AG09309 (cell line): ENCODE measurements at places on chromosomes 1 and 21.
A peak's percentile ranks its signal among the peaks of the same experiment; 100 is the strongest.

DNA sequence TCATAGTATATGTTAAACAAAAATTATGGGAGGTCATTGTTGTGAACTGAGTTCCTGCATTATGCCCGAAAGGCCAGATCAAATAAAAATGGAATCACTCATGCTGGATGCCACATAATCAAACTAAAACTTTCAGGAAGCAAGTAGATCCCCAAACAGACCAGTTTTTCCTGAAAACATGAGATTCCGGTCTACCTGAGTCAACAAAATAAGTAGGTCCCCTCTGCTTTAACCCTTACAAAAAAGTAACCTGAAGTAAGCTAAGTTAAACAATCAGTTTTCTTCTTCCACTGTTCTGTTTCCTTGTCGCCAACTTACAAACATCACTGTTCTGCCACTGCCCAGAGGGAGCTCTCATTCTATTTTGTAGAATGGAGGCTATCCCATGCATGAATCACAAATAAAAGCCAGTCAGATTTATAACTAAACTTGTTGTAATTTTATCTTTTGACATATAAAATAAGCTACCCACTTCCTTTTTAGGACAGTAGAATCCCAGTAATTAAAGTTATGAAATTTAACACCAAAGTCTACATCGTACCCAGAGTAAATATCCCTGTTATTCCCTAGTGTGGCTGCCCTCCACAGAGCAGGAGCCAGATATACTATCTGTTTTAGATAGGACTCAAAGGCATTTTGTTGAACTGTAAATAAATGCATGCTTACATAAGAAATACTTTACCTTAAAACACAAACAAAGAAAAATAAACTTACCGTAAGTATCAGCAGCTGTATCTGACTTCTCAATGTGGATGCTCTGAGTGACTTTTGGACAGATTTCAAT lies 149.4 kb downstream of the TIAM1 start:
- no peak for DNase-seq

DNA sequence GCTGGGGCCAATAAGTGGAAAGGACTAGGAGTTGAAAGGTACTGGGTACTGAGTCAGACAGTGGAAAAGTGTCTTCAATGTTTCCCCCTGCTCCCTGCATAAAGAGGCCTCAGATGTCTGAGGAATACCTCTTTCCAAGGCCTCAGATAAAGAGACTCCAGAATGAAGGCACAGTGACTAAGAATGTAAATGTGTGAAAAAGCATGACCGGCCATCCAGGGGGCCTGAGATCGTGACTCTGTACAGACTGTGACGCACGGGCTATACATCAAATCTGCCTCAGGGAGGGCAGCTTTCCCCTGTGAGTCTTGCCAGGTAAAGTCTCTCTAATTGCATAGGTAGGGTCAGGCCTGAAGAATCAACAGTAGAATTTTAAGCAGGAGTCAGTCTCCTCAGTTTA lies 1690.5 kb downstream of the KCNT2 start:
- DNase-seq, result no peak

GRCh38 chr1:201020721-201021629 lies 2.5 kb downstream of the KIF21B start:
- no peak for DNase-seq

GRCh38 chr1:171645553-171646248 lies 6.8 kb downstream of the MYOC start:
- DNase-seq, result peak; percentile 82

DNA sequence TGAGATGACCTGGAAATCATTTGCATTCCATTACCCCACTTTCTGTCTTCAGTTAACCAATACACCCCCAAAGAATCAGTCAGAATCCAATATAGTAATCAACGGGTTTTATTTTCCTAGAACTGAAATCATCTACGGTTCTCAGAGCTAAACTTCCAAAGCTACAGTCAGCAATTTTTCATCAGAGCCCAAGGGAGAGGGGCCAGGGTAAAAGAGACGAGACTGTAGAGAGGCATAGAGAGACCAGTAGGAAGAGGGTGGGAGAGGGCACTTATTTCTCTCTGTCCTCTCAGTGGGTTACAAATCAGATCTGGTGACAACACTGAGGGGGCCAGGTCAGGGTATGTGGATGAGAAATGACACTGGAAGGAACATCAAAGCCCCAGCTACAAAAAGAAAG lies 1.1 kb upstream of the MRPL24 start:
- no peak for DNase-seq

- DNase-seq, result no peak
These were observed 306.4 kb downstream of the DUSP10 start for GRCh38 chr1:221435504-221435904.

GRCh38 chr1:70327306-70328076 lies 27.0 kb downstream of the ANKRD13C start:
- no peak for DNase-seq

DNA sequence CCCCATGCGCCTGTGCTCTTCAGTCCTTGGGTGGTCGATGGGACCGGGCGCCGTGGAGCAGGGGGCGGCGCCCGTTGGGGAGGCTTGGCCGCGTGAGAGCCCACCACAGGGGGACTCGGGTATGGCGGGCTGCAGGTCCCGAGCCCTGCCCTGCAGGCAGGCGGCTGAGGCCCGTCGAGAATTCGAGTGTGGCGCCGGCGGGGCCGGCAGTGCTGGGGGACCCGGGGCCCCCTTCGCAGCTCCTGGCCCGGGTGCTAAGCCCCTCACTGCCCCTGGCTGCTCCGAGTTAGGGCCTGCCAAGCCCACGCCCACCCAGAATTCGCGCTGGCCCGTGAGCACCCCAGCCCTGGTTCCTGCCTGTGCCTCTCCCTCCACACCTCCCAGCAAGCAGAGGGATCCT lies 26.1 kb downstream of the TLR5 start:
- DNase-seq, result no peak

DNA sequence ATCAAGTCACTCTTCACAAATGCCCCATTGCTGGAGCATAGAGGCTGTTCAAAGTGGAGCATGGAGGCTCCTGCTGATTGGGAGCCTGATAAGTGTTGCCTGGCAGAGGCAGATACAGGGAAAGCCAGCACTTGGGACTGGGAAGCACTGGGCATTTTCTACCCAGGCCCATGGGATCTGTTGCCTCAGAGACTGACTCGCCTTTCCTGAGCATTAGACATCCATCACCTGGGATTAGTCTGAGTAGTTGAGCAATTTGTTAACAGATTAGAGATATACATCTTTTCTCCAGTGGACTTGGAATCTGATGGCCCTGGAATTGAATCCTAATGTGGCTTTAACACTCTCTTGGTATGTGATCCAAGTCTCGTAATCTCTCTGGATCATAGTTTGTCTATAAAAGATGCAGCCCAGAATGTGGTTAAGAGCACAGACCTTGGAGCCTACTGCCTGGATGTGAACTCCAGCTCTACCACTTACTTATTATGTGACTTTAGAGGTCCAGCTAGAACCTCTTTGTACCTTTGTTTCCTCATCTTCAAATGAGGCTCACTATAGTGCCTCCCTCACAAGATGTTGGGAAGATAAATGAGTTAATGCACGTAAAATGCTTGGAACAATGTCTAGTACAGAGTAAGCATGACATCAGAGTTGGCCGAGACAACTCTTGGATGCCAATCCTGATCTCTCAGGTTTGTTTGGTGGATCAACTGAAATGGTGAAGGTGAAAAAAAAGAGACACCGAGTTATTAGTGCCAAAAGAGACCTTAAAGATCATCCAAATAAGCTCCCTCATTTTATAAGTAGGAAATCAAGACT lies 38.3 kb upstream of the NRDC start:
- DNase-seq, result no peak

GRCh38 chr1:92134331-92134730 lies 54.2 kb downstream of the BTBD8 start:
- no peak for DNase-seq

GRCh38 chr1:11654137-11654938 lies at the start of the genes FBXO2 and FBXO44:
FBXO2 (minus strand) TSS chr1:11654429; CDS start chr1:11654340, 89 bp downstream.
FBXO44 (plus strand) TSS chr1:11654877; CDS start chr1:11655836, 959 bp downstream.
- DNase-seq, result no peak

GRCh38 chr1:27634985-27635367 lies at the start of gene FGR:
FGR (minus strand) TSS chr1:27635185; CDS start chr1:27623916, 11,269 bp downstream.
- DNase-seq, result no peak

GRCh38 chr1:212487286-212487685 lies 54.6 kb downstream of the NENF start:
- no peak for DNase-seq

- DNase-seq, result no peak
These were observed 1.7 kb upstream of the EPS15 start for GRCh38 chr1:51520700-51521248.

GRCh38 chr1:243250102-243250501 lies 5.0 kb downstream of the CEP170 start:
- DNase-seq, result no peak

DNA sequence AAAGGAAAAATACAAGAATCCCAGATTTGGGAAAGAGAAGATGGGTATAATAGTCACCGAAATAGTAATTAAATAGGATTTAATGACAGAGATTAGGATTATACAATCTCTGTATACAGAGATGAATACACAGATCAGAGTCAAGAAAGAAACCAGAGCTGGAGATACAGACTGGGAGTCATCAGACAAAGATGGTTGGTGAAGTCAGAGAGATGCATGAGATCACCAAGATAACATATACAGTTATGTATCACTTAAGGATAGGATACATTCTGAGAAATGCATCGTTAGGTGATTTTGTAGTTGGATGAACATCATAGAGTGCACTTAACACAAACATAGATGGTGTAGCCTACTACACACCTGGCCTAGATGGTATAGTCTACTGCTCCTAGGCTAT lies 49.8 kb downstream of the VCAM1 start:
- no peak for DNase-seq

GRCh38 chr1:45246760-45247159 lies 40.4 kb upstream of the ZSWIM5 start:
- peak; percentile 73 for DNase-seq

DNA sequence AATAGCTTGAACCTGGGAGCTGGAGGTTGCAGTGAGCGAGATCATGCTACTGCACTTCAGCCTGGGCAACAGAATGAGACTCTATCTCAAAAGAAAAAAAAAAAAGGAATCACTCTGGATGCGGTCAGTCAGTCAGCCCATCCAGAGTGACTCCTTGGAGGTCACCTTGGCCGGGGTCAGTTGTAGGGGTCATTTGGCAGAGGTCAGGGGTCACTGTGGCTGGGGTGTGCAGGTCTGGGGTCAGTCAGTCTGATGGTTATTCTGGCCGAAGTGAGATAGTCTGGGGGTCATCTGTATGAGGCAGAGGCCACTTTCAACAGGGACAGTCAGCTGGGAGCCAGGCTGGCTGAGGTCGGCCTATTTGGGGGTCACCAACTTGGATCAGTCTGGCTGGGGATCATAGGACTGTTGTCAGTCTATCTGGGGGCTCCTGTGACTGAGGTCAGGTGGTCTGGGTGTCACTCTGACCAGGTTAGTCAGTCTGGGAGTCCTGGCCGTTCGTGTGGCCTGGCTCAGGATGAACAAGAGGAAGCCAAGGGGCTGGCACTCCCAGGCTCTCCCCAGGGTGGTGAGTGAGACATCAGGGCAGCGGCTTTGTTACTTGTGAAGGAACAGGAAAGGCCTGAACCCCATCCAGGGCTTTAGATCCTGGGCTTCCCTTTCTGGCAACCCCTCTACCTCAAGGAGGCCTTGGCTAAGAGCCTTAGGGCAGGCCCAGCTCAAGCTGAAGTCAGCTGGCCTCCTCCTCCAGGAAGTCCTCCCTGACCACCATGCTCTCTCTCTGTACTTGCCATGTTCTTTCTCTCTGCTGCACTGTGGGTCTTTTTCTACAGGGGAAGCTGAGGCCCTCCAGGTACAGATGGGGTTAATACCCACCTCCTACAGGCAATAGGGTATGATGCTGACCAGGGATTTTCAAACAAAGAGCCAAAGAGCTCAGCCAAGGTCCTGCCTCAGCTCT lies 15.1 kb downstream of the PTPRU start:
- no peak for DNase-seq

GRCh38 chr1:234214129-234214910 lies 158.9 kb upstream of the COA6 start:
- no peak for DNase-seq
